Activated naive CD8-positive, alpha-beta T cell treated with anti-CD3 and anti-CD28 coated beads for 36 hours (primary cell): ENCODE measurements at places on chromosomes 4 and X.

GRCh38 chr4:24042094-24042493, 152.2 kb upstream of the PPARGC1A start:
- no peaks in the 10 kb centered on the region for H3K36me3 ChIP-seq
- H3K4me3 ChIP-seq = no peak overlapping the region
- H3K27ac ChIP-seq = no peak overlapping the region
- H3K4me1 ChIP-seq = no peaks in the 10 kb centered on the region
- no peak for DNase-seq
- H3K27me3 ChIP-seq = no peaks in the 10 kb centered on the region

GRCh38 chrX:68199062-68199848, 234.0 kb downstream of the OPHN1 start:
- no peaks in the 10 kb centered on the region for H3K36me3 ChIP-seq
- DNase-seq = no peak
- H3K27ac ChIP-seq = no peak overlapping the region
- H3K27me3 ChIP-seq = no peaks in the 10 kb centered on the region

GRCh38 chr4:139470997-139471665, 17.2 kb downstream of the RAB33B start:
- no peak overlapping the region for H3K27ac ChIP-seq
- peaks cover 2% of the 10 kb centered on the region for H3K4me1 ChIP-seq
- H3K27me3 ChIP-seq = no peaks in the 10 kb centered on the region
- H3K36me3 ChIP-seq = peaks cover 49% of the 10 kb centered on the region

- H3K27me3 ChIP-seq = peaks cover 25% of the 10 kb centered on the region
- no peaks in the 10 kb centered on the region for H3K36me3 ChIP-seq
- DNase-seq = no peak
- H3K4me1 ChIP-seq = peaks cover 4% of the 10 kb centered on the region
- no peak overlapping the region for H3K27ac ChIP-seq
- no peak overlapping the region for H3K4me3 ChIP-seq
These were observed 5.1 kb downstream of the PPARGC1A start for GRCh38 chr4:23884741-23885140.
